ENCODE measurements at places on chromosomes 12 and 14.

DNA sequence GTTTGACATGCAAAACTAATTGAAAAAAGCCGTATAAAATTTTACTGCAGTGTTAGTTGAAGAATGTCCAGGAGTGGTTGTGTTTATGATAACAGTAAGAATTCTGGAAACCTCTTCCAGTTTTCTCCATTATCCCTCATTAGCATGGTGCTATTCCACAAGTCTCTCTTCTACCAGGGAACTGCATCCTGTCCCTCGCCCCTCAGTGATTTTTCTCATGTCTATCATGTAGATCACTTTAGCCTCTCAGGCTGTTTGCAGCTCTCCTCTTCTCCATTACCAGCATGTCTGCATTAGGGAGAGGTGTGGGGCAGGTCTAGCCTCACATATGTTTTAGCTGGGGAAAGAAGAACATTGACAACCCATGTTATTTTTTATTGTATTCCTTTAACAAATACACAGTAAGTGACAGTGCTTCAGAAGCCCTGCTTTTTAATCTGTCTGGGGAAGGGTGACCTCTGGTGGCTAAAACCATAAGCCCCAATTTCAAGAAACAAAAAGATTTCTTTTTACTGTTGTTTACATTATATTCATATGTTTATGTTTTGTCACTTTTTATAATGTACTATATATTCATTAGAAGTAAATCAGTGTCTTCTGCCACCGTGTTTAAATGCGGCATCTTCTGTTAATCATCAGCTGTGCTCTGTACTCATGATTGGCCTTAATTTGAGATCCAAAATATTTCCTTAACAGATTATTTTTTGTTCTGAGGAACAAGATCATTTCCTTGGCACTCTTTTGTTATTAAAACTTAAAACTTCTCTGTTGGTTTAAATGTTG, 70.7 kb downstream of the RASSF8 start:
- no peak for DNase-seq

- no peak for DNase-seq
Measured at GRCh38 chr12:130083002-130083401, 79.3 kb upstream of the FZD10 start.

- DNase-seq, result no peak
Measured at GRCh38 chr12:93484315-93484981, 17.1 kb downstream of the MRPL42 start.

- DNase-seq, result no peak
Measured at GRCh38 chr12:7853557-7853956, 19.2 kb downstream of the SLC2A14 start.

DNA sequence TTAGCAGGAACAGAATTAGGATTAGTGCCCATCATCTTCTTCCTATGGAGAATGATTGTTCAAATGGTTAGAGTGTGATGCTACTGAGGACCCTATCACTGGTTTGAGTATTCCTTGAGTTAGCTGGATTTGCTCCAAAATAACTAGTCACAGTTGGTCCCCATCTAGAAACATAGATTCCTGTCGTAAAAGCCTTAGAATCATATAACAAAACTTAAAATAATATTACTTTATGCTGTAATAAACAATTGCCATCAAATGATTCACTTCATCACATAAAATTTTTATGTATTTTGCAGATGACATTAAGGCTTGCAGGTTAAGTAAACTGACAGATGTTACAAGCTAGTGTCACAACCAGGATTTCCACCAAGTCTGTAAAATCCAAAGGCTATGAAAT, 209.8 kb downstream of the CCER1 start:
- DNase-seq, result no peak

DNA sequence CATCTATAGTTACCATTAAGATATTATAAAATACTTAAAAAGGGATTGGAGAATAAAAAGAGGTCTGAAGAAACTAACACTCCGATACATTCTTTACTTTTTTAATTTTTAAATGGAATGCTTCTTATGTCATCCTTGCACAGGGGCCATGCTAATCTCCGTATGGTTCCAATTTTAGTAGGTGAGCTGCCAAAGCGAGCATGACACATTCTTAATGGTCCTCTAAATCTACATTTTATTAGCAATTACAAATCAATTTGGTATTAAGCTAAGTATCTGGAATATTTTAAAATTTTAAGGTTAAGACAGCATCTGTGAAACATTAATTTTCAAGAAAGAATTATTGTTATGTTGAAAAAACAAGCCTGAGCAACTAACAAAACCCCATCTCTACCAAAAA, 6.2 kb upstream of the ARID4A start:
- no peak for DNase-seq

GRCh38 chr12:124412646-124413015, 117.7 kb downstream of the RFLNA start:
- DNase-seq, result no peak

- no peak for DNase-seq
Measured at GRCh38 chr14:51636109-51636508, 15.6 kb upstream of the FRMD6 start.

DNA sequence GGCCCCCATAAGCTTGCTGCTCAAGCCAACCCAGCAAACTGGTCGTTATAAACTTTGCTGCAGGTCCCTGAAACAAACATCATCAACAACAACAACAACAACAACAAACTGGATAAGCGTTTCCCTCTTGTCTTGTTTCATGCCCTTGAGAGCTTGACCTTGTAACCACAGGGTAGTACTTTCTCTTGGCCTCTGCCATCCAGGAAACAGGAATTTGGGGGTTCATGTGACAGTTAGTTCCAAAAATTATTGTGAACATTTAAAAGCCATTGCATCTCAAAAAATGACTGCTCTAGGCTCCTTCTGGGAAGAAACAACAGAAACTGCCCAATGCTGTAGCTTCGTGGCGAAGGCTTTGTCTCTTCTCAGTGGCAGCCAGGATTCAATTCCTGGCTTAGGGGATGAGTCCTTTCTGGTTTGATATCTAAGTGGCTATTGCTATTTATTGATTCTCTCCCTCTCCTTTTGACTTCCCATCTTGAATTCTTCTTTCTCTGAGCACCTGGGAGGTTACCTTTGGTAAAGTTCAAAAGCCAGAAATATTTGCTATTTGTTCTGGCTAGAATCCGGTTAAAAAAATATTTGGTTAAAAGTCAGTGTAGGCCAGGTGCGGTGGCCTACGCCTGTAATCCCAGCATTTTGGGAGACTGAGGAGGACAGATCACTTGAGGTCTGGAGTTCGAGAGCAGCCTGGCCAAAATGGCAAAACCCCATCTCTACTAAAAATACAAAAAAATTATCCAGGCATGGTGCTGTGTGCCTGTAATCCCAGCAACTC, 52.0 kb upstream of the CPM start:
- DNase-seq, result no peak

- no peak for DNase-seq
Measured at GRCh38 chr12:1188016-1188415, 197.0 kb downstream of the ERC1 start.

GRCh38 chr14:95362138-95362494, 42.4 kb upstream of the CLMN start:
- no peak for DNase-seq

DNA sequence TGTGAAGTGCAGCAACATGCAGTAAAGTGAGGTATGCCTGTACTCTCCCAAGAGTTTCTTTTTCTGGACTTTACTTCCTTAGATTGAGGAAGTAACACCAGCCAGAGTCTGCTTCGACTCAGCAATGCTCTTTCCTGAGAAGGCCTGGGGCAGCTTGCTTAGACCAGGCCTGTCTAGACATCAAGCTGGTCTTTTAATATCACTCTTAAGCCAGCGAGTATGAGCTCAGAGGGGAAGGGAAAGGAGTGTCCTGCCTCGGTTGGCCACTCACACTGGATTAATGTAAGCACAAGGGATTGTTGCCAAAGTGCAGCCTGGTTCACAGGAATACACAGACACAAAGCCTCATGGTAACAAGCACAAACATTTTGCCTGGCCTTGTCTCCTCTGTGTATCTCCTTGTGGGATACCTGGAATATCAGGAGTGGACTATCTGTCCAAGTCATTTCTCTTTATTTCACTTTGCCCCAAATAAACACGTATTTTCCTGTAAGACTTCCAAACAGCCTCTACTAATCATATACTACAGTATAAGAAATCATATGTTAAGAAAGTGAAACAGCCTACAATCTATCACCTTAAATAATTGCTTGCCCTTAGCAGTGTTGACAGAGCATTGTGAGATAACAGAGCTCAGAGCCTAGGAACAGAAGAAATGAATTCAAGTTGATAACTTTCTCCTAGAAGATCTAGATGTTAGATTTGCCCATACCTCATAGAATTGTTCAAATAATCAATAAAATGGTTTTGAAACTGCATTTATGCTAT, 121.2 kb upstream of the DAAM1 start:
- no peak for DNase-seq

GRCh38 chr12:59446116-59446515, 149.7 kb upstream of the SLC16A7 start:
- no peak for DNase-seq

DNA sequence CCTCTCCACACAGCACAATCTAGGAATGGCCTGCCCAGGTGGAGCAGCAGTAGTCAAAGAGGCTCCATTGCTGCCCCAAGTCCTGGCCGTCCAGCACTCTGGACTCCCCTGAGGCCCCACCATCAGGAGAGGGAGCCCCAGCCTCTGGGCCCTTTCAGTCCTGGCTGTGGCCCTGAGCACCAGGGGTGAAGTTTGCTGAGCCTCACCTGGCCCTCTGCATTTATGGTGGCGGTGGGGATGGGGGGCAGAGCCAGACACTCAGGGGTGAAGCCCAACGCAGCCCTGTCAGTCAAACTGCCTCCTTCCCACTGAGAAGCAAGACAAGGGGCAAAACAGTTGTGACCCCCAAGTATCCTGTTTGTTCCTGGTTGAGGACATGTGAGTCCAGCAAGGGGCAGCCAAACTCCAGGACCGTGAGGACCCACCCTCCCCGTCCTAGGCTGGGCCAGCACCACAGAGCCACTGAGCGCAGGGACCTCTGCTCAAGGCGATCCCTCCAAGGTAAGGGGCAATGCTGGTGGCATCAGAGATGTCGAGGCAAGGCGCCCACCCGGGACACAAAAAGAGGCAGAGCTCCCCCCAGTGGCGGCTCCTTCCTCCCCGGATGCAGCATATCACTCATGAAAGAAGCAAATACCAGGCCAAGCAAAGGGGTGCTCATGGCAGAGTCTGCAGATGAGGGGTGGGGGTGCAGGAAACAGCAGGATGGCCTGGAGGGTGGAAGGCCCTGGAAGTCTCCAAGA, 4.8 kb upstream of the AMN start:
- peak; percentile 37 for DNase-seq

DNA sequence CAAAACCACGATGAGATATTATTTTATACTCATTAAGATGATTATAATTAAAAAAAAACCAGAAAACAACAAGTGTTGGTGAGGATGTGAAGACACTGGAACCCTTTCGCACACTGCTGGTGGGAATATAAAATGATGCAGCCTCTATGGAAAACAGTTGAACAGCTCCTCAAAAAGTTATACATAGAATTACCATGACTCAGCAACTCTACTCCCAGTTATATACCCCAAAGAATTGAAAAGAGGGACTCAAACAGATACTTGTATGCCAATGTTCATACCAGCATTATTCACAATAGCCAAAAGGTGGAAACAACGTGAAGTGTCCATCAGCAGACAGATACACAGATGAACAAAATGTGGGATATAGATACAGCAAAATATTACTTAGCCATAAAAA, 53.1 kb downstream of the TAOK3 start:
- DNase-seq, result no peak

DNA sequence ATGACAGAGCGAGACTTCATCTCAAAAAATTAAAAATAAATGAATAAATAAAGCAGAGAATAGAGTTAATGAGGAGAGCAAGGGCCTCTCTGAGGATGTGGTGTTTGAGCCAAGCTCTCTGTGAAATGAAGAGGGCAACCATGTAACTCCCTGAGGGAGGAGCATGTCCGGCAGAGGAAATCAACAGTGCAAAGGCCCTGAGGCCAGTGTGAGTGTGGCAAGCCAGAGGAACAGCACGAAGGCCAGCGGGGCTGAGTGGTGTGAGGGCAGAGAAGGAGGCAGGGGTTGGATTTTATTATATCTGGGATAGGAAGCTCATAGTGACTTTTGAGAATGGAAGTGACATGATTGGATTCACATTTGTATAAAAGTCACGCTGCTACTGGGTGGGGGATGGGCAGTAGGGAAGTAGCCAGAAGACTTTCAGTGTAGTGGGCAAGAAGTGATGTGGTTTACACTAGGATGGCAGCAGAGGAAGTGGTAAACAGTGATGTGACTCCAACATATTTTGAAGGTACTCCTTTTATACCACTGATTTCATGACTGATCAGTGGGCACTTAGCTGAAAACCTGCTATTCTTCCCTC, 10.3 kb upstream of the LRP1-AS start:
- no peak for DNase-seq

DNA sequence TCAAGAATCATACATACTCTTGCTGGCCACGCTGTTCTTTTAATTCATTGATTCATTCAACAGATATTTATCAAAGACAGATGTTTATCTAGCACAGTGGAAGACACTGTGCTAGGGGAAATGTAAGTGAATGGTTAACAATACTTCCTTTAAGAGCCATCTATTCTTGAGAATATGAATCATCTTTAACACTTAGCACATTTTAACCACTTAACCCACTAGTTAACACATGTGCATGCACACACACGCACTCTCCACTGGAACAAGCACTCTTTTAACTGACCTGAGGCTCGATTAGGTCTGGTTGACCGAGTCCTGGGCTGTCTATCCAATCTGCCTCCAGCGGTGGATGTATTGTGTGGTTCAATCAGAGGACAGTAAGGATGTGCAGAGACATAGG, 34.6 kb downstream of the LMNTD1 start:
- DNase-seq, result no peak

- no peak for DNase-seq
Measured at GRCh38 chr14:48857366-48857765, 728.8 kb downstream of the RPS29 start.

GRCh38 chr14:59183150-59183549, 5.3 kb upstream of the DAAM1 start:
- no peak for DNase-seq

GRCh38 chr14:99117671-99118045, 154.3 kb downstream of the BCL11B start:
- no peak for DNase-seq

GRCh38 chr12:27488479-27488878, 35.5 kb upstream of the PPFIBP1 start:
- DNase-seq, result no peak

DNA sequence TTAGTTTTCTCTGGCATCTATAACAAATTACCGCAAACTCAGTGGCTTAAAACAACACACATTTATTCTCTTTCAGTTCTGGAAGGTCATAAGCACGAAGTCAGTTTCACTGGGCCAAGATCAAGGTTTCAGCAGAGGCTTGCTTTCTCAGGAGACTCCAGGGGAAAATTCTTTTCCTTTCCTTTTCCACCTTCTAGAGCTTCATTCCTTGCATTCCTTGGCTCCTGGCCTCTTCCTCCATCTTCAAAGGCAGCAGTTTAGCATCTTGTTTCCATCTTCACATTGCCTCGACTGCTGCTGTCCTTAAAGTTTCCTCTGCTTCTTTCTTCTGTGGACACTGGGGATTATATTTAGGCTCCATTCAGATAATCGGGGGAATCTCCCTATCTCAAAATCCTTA, 106.1 kb downstream of the PDE3A start:
- no peak for DNase-seq

- DNase-seq, result no peak
Measured at GRCh38 chr12:105640761-105641160, 310.3 kb downstream of the C12orf75 start.
